ENCODE measurements at places on chromosomes 2 and 18. TPM values are rescaled to one million over a fixed set of nuclear protein-coding genes. Genes with fewer than 3 reads are reported as not detected.

- H3K27ac ChIP-seq: no peak overlapping the region
- H3K4me1 ChIP-seq: no peaks in the 10 kb centered on the region
- DNase-seq: no peak
Measured at GRCh38 chr18:32688821-32689220, 84.0 kb downstream of the KLHL14 start.

DNA sequence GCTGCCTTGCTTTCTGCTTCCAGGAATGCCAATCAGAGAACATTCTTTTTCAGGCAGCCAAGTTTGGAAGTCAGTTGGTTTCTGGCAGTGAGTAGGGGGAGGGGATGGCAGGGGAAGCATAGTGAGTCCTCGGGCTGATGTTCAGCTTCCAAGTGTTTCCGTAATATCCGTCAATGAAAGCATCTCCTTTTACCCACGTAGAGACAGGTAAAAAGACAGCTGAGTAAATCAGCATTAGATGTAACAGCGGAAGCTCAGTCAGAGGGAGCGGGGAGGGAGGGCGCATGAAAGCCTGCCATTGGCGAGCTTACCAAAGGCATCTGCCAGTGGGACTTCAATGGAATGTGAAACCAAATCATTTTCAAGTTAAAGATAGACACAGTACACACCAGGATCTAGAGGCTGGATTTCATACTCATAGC lies 117.1 kb upstream of the DTNA start:
- no peaks in the 10 kb centered on the region for H3K27me3 ChIP-seq
- H3K4me1 ChIP-seq: no peaks in the 10 kb centered on the region
- H3K4me3 ChIP-seq: peak overlapping the region; percentile 50
- H3K27ac ChIP-seq: peak overlapping the region; percentile 25
- no peaks in the 10 kb centered on the region for H3K36me3 ChIP-seq

DNA sequence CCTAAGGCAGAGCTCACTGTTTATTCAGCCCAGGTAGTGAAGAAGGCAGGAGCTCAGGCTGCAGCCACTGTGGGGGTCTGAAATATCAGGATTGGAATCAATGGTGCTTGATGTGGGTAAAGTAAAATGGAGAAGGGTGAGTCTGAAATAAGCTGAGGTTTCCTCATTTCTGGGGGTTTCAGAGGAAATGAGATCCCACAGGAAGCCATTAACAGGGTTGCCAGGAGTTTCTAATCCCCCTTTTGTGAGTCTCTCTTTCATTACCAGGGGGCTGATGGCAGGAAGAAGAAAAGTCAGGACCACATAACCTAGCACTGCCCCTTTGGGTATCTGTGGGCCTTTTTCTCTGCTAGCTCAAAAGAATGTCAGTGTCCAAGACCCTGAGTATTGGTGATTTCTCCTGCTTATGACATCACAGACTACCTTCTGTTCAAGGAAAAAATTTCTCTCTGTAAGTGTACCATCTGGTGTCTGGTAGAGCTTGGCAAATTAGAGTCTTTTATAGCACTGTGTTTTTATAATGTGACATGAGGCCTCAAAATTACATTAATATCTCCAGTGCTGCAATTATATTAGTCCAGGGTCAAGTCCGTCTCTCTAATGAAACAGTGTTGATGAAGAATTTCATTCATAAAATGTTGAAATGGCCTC lies 56.0 kb downstream of the LBH start:
- H3K36me3 ChIP-seq: no peaks in the 10 kb centered on the region
- H3K27ac ChIP-seq: no peak overlapping the region
- H3K4me1 ChIP-seq: peaks cover 48% of the 10 kb centered on the region
- no peak overlapping the region for H3K4me3 ChIP-seq
- no peaks in the 10 kb centered on the region for H3K27me3 ChIP-seq
- DNase-seq: peak; percentile 60

GRCh38 chr2:239824046-239824694 lies 201.0 kb downstream of the NDUFA10 start:
- DNase-seq: peak; percentile 32
- H3K4me3 ChIP-seq: no peak overlapping the region
- no peaks in the 10 kb centered on the region for H3K4me1 ChIP-seq
- H3K36me3 ChIP-seq: no peaks in the 10 kb centered on the region
- H3K27me3 ChIP-seq: peaks cover 11% of the 10 kb centered on the region

DNA sequence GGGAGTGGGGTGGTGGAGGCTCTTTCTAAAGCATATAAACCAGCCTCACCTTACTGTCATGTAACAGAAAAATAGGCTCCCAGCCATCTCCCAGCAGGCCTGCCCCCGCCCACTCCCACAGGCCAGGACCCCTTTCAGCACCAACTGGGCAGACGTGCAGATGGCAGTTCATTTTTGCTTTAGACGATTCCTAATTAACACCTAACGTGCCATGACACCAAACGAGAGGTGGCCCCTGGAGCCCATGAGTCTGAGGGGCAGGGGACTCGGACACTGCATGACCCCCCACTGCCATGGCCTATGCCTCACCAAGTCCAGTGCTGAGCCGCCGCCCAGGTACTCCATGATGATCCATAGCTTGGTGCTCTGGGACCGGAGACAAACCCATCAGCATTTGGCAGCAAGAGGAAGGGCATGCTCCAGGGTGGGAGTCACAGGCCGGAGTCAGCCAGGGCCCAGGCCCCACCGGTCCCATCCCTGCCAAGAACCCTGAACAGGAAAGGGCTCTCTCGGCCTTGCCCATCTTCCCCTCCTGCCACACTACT lies 7.9 kb downstream of the STK25 start:
- no peak overlapping the region for H3K4me3 ChIP-seq
- peaks cover 4% of the 10 kb centered on the region for H3K4me1 ChIP-seq
- H3K27ac ChIP-seq: no peak overlapping the region
- H3K27me3 ChIP-seq: no peaks in the 10 kb centered on the region
- H3K36me3 ChIP-seq: peaks cover 62% of the 10 kb centered on the region
- no peak for DNase-seq

GRCh38 chr2:32626639-32627221 lies 1.1 kb upstream of the TTC27 start:
- no peak overlapping the region for H3K4me3 ChIP-seq
- DNase-seq: no peak
- H3K27me3 ChIP-seq: no peaks in the 10 kb centered on the region
- peaks cover 4% of the 10 kb centered on the region for H3K36me3 ChIP-seq

DNA sequence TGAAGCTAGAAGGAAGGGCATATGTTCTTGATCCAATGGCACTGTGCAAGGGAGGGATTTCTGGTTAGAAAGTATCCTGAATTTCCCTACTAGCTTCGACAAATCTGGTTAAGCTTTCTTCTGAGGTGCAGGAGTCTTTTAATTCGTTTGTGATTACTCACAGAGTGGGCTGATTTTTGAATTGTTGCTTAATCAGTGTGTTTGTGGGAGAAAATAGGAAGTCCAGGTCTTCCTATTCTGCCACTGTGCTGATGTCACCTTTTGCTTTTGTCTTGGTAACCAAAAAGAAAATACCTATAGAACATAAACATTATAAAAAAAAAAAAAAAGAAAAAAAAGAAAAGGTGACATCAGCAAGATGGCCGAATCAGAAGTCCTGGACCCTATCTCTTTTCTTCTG lies 1008.6 kb downstream of the TSN start:
- no peaks in the 10 kb centered on the region for H3K27me3 ChIP-seq
- no peak overlapping the region for H3K27ac ChIP-seq
- no peaks in the 10 kb centered on the region for H3K36me3 ChIP-seq
- DNase-seq: no peak
- H3K4me3 ChIP-seq: no peak overlapping the region

- H3K4me3 ChIP-seq: no peak overlapping the region
- H3K27ac ChIP-seq: no peak overlapping the region
- H3K27me3 ChIP-seq: no peaks in the 10 kb centered on the region
Measured at GRCh38 chr2:150081775-150082481, 405.5 kb downstream of the RND3 start.

DNA sequence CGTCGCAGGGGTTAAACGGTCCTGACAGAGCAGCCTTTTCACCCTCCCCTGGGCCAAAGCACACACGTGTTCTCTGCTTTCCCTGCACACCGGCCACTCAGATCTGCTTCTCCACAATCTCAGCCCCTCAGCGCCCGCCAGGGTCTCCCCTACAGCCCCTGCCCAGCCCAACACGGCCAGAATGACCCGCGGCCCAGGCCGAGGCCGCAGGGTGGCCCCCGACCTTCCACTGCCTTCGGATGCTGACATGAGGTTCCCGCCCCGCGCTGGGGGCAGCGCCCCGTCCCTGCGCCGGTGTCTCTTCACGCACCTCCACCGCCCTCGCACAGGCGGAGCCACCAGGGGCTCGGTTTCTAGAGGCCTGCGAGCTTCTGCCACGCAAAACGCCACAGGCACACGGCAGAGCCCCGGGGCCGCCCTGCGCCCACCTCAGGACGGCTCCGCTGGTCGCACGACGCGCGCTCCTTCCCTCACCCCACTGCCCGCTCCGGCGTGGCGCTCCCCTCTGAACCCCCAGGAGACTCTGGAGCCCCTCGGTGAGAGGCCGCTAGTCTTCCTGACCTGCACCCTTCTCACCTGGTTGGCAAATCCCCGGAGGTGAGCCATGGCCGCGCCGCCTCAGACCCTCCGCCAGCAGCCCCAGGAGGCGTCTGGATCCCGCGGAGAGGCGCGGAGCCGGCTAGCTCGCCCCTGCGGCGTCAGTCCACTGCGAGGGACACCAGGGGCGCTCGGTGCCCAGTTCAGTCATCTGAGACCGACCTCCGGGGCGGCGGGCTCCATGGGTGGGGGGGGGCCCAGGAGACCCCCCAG lies 749 bp downstream of the STK25 start:
- peak overlapping the region; percentile 69 for H3K4me3 ChIP-seq
- H3K36me3 ChIP-seq: peaks cover 4% of the 10 kb centered on the region
- peaks cover 22% of the 10 kb centered on the region for H3K4me1 ChIP-seq
- DNase-seq: peak; percentile 73

DNA sequence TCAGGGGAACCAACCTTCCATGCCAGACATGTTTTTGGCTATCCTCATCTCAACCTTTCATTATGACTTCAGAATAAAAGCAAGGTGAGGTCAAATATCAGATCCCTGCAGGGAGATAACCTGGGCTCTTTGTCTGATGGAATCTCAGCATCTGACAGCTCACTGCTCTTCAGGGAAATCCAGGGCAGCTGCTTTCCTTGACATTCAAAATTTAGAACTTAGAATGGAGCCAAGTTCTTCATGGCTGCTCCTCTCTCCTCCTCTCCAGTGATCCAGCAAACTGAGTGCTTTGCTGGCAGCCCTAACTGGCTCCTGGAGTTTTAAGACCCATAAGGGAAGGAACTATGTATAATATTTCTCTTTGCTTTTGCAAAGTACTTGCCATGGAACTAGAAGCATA lies 716.3 kb downstream of the TSN start:
- H3K4me3 ChIP-seq: no peak overlapping the region

DNA sequence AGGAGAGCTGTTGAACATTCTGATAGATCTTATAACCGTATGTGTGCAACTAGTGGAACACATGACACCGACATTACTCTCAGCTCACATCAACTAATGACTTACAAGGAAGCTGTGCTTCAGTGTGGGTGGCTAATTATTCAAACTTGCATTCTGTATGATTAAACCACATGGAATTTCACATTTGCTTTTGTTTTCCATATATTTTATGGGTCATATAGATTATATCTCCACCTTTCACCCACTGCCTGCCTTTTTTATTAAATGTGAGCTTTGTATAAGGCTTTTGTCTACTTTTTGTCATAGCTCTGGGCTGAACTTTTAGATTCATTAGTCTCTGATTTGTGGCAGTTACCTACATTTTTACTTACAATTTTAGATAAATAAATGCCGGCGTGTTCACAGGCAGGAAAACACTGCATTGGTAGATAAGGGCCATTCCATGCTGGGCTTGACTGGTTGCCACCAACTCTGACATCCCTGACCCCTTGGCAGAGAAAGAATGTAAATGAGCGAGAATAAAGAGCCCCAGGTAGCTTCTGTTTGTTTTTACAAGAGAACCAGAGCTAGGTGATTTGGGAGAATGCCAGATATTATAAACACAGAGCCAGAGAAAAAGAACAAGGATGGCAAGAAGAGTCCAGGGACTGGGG lies 35.7 kb downstream of the LYPD6 start:
- H3K4me1 ChIP-seq: no peaks in the 10 kb centered on the region
- H3K27ac ChIP-seq: no peak overlapping the region
- H3K4me3 ChIP-seq: no peak overlapping the region
- no peak for DNase-seq
- H3K27me3 ChIP-seq: no peaks in the 10 kb centered on the region

- peaks cover 3% of the 10 kb centered on the region for H3K4me1 ChIP-seq
- no peak overlapping the region for H3K27ac ChIP-seq
- DNase-seq: no peak
- no peak overlapping the region for H3K4me3 ChIP-seq
Measured at GRCh38 chr2:201172279-201172678, 10.7 kb upstream of the CASP10 start.

GRCh38 chr2:33247365-33247764 lies 229.1 kb upstream of the RASGRP3 start:
- DNase-seq: no peak
- no peaks in the 10 kb centered on the region for H3K36me3 ChIP-seq
- H3K27me3 ChIP-seq: no peaks in the 10 kb centered on the region
- H3K4me1 ChIP-seq: no peaks in the 10 kb centered on the region

- peaks cover 43% of the 10 kb centered on the region for H3K4me1 ChIP-seq
- DNase-seq: no peak
- no peaks in the 10 kb centered on the region for H3K36me3 ChIP-seq
- H3K27me3 ChIP-seq: no peaks in the 10 kb centered on the region
- no peak overlapping the region for H3K27ac ChIP-seq
Measured at GRCh38 chr2:45263147-45263546, 253.9 kb upstream of the SIX2 start.

DNA sequence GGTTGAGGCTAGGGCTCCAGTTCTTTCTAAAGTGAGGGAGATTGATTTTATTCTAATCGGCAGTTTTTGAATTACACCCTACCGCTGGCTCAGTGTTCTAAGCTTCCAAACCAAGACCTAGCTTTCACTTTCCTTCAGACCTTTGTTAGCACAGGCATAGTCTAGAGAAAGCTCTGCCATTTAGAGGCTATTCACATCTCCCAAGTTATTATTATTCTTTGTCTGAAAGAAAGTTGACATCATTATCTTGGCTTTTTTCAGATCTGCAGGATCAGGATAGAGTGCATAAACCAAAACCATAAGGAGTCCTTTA lies 276.8 kb downstream of the ASXL3 start:
- H3K36me3 ChIP-seq: no peaks in the 10 kb centered on the region
- no peaks in the 10 kb centered on the region for H3K27me3 ChIP-seq
- DNase-seq: no peak
- no peaks in the 10 kb centered on the region for H3K4me1 ChIP-seq
- no peak overlapping the region for H3K27ac ChIP-seq

DNA sequence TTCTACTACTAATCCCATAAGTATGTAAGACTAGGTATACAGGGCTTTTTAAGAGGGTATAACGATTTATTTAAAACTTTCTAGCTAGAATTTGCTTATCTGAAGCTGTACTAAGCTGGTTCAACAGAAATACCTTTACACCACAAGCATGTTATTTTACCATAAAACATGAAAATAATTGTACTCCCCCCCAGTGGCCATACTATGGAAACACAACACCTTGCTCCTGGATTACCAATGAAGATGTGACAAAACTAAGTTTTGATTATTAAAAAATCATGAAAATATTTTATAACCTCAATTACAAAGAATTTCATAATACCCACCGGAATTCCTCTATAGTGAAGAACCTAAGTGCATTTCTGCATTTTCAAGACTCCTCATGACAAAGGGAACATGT lies 27.3 kb downstream of the LPIN2 start:
- H3K36me3 ChIP-seq: no peaks in the 10 kb centered on the region
- no peak overlapping the region for H3K4me3 ChIP-seq
- DNase-seq: peak; percentile 12
- H3K4me1 ChIP-seq: no peaks in the 10 kb centered on the region

NPAS2 gene
- total RNA-seq: 0.03 TPM

EPHA4 gene
- 4.0 TPM for total RNA-seq

FOSL2 gene
- 30.0 TPM for total RNA-seq

NEU2 gene
- not detected for total RNA-seq

Measured in SJCRH30 (cell line).